Bronchial epithelial cell (primary cell): ENCODE measurements at places on chromosomes 2 and 18.

DNA sequence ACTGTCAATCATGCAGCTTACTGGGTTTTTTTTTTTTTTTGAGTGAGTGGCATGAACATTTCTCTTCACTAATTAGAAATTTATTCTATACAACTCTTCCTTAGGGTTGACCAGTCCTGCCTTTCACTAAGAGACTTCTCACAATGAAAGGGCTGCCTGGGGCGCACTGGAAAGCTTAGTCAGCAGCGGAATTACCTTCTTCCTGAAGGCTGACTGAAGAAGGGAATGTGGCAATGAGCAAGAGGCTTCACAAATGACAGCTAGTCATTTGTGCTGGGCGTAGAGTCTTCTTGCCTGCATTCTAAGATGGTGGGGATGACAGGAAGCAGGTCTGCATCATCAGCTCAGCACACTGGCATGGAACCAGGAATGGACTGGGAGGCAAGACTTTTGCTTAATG is 15.6 kb upstream of the SCN3A start:
- peak; percentile 26 for DNase-seq

DNA sequence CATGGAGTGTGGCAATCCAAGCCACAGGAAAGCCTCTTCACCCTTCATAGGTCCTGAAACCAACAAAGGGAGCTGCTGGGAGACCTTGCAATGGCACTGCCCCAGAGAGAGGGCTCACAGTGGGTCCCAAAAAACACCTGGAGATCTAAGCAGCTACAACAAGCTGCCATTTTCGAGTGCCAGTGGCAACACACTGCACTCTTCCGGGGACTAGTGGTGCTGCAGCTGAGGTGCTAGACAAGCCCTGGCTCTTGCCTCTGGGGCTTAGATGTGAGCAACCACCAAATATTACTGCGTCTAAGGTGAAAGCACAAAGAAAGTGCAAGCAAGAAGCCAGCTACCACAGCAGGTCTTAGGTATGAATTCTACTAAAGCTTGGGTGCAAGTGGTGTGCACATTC is 192.9 kb downstream of the NOL4 start:
- no peak for DNase-seq

GRCh38 chr2:236161531-236161930 is 6.7 kb downstream of the GBX2 start:
- no peak for DNase-seq

- DNase-seq, result no peak
These were observed 54.6 kb downstream of the ZFP36L2 start for GRCh38 chr2:43171789-43172188.

GRCh38 chr18:21682371-21683051 is 22.1 kb downstream of the ABHD3 start:
- peak; percentile 79 for DNase-seq

- DNase-seq, result no peak
These were observed 113.0 kb upstream of the NEDD4L start for GRCh38 chr18:57931038-57931437.

- DNase-seq, result no peak
These were observed 466.9 kb upstream of the HNRNPA3 start for GRCh38 chr2:176745543-176746200.

- DNase-seq, result no peak
These were observed 2.4 kb upstream of the INO80C start for GRCh38 chr18:35500113-35500512.

GRCh38 chr2:236947896-236948295 is 137.8 kb upstream of the COPS8 start:
- no peak for DNase-seq

GRCh38 chr18:65815506-65815905 is 64.7 kb downstream of the CDH7 start:
- no peak for DNase-seq

- DNase-seq, result no peak
These were observed 545.0 kb upstream of the PIK3C3 start for GRCh38 chr18:41410006-41410405.

DNA sequence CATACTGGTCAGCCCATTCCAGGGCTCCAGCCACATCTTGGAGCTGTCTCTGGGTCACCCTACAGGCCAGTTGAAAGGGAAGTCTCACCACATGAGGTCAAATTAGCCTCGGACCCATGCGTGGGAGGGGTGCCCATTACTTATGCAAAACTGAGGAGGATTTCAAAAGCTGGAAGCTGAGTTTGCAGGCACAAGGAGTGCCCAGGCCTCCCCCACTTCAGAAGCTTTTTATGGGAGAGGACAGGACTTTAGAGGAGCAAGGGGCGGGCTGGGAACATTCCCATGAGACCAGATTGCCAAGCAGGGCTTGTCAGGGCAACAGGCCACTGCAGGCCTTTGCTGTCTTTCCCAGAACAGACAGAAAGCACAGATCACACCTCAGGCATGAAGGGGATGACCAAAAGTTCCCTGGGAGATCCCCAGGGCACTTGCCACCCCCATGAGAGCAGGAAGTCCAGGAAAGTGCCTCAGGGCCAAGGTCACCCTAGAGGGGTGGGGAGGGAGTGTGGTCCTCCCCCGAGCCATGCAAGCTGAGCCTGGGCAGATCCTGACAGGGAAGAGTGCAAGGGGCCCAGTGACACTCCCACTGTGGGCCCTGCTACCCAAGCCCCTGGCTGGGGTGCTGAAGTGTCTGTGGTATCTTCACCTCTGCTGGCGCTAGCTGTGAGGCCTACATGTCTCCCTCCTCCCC is 267.7 kb downstream of the BCL11A start:
- DNase-seq, result peak; percentile 81

DNA sequence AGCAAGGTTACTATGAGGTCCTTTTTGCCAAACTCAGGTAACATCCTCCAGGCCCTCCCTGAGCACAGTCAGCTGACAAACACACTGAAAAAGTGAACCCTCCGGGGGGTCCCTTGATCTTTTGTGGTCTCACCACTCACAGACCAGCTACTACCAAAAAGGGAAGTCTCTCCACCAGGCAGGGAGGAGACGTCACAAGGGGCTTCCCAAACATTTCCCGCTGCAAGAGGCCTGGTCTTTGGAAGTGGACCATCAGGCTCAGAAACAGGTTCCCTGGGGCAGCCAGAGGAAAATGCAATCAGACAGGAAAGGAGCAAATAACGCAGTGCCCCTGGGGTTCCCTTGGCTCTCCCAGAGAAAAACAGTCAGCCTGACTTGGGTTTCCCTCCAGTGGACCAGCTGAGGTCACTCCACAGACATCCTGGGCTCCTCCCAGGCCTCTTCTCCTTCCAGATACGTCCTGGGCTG is 38.7 kb upstream of the POMC start:
- no peak for DNase-seq

GRCh38 chr2:185274718-185275484 is 463.7 kb upstream of the FSIP2 start:
- DNase-seq, result no peak

DNA sequence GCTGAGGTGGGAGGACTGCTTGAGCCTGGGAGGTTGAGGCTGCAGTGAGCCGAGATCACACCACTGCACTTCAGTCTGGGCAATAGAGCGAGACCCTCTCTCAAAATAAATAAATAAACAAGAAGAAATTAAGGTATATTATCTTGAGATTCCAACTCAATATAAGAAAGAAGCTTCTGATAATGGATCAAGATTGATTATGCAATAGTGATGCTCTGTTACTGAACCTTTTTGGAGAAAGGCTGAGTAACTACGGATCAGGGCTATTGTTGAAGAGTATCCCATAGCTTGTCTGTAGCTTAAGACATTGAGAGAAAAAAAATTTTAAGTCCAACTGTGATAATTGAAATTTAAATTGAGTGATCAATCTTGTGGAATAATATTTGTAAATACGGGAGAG is 17.7 kb downstream of the GULP1 start:
- no peak for DNase-seq

- peak; percentile 37 for DNase-seq
These were observed 71.4 kb downstream of the TRIB2 start for GRCh38 chr2:12787891-12788801.

DNA sequence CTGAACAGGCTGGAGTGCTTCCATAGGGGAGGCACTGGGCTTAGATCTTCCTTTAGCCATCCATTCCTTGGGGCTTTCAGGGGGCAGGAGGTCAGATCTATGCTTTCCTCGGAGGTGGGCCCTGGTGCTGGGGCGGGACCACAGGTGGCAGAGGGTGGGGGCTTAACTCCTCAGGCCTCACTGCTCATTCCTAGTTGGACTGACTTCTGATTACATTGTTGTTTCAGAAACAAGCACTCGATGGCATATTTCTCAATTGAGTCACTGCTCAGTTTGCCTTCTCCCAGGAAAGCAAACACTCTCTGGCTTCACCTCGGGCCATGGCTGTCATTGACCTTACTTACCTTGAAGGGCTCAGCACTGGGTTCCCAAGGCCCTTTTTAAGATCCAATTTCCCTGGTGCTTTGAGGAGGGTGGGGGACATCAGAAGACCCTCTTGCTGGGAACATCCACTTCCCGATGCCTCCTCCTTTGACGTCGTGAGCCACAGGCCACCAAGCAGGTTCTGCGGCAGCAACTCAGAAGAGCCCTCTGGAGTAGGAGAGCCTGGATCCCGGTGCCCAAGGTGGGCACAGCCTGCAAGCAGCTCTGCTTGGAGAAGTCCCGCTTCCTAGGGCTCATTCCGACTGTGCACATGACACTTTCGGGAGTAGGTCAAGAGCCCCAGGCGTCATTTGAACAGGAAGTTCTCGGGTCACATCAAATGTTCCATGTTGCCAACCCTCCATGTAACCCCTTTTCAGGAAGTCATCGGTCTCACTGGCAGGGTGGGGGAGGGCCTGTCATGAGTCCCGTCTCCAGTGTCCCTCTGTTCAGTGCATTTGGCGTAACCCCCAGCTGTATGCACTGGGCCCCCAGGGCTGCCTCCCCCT is 40.6 kb downstream of the SDC1 start:
- DNase-seq, result peak; percentile 90

DNA sequence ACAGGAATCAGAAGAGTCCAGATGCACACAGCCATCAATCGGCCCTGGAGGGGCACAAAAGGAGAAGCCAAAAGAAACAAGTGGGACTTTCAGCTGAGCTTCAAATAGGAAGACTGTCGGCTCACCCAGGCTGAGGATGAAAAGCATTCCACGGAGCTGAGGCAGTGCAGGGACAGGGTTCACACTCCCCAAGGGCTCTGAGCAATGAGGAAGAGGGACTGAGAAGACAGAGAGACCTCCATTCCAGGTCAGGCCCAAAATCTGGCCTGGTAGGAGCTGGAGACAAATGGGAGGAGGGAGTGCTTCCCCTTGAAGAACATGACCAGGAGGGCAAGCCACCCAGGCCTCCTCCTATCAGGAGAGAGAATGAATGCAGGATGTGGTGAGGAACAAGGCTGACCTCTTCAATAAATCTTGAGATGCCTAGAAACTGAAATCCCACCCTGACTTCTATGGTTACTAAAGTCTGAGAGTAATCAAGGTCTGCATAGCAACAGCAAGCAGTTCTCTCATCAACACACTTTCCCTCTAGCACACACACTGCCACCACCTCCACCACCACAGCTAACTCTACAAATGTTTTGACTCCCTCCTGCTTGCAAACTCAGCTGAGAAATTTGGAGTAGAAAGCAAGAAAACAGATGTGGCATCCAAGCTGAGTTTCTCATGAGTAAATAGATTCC is 434.4 kb downstream of the TNS1 start:
- no peak for DNase-seq

DNA sequence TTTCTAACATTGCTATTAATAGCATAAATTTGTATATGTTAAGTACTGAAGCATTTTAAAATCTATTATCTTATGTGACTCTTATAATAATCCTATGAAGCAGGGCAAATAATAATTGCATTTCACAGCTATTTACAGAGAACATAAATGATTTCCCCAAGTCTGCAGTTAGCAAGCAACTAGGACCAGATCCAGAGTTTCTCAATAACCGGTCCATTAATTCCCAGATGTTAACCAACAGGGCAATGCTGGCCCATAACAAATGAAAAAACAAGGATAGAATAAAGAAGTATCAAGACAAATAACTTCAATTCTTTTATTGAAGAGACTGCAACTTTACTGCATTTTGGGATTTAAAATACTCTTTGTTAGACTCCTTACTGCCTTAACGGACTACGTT is 91.7 kb upstream of the SPTBN1 start:
- DNase-seq, result no peak

GRCh38 chr2:175935289-175936181 is 66.5 kb downstream of the LNPK start:
- no peak for DNase-seq

GRCh38 chr18:76604108-76604934 is 109.3 kb upstream of the ZNF516 start:
- DNase-seq, result no peak

GRCh38 chr2:37080266-37080665 is 3.9 kb downstream of the HEATR5B start:
- no peak for DNase-seq

DNA sequence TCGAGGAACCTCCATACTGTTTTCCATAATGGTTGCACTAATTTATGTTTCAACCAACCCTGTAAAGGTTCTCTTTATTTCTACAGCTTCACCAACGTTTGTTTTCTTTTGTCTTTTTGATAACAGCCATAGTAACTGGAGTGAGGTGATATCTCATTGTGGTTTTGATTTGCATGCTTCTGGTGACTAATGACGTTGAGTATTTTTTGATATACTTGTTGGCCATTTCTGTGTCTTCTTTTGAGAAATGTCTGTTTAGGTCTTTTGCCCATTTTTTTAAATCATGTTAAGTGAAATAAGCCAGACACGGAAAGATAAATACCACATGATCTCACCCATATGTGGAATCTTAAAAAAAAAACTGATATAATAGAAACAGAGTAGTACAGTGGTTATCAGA is 74.8 kb upstream of the SMIM21 start:
- DNase-seq, result no peak

DNA sequence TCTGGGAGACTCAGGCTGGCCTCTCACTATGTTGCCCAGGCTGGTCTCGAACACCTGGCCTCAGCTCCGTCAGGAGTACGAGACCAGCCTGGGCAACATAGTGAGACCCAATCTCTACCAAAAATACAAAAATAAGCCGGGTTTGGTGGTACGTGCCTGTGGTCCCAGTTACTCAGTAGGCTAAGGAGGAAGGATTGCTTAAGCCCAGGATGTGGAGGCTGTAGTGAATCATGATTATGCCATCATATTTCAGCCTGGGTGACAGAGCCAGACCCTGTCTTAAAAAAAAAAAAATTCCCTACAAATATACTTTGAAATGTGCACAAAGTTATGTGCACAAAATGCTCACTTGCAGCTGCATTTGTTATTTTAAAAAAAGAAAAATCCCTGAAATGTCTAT is 26.3 kb upstream of the AGAP1 start:
- DNase-seq, result peak; percentile 91

DNA sequence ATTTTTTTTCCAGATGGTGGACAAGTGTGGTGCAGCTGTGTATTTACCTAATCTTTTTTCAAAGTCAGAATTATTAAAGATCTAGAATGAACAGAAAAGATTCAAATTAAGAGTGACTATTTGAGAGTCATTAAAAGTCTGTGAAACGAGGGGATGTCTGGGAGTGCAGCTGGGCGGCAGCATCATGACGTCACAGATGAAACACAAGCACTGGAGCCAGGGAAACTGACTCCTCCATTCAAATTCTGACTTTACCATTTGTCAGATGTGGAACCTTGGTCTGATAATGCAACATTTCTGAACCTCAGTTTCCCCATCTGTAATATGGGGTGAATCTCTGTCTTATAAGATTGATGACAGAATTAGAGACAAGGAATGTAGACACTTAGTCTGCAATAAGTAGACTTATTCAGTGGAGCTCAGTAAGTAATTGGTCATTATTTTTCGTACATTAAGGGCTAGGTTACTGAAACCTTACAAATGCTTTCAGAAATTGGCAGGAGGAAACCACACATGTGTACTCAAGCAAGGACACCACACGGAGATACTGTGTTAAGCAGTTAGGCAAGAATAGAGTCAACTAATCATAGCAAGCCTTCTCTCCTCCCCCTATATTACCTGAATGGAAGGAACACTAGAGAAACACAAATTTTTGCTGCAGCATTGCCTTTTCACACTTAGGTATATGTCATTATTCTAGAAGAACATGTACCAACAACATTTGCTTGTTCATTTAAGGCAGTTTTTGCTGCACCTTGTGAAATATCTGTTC is 27.8 kb upstream of the CXXC1 start:
- no peak for DNase-seq
